Keratinocyte (primary cell): ENCODE measurements at places on chromosomes 13 and 19.

- DNase-seq, result no peak
Observed at GRCh38 chr13:21738630-21739029, 67.8 kb downstream of the FGF9 start.

DNA sequence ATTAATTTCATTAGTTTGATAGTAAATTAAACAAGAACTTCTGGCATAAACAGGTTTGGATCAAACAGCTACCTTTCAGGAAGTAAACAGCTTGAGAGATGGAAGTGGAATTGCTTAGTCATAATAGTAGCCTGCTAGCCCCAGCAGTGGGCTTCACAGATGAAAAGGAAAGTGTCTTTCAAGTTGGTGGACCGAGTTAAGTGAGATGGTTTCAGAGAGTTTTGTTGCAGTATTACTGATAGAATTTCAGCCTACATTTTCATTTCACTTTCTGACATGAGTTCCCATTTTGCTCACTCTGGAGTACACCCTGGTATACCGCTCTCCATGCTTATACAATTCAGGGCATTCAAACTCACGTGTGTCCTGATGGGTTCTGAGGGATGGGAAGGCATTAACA, 2.0 kb upstream of the PTOV1 start:
- no peak for DNase-seq

- DNase-seq, result no peak
Observed at GRCh38 chr13:96629331-96629730, 364.9 kb downstream of the OXGR1 start.

DNA sequence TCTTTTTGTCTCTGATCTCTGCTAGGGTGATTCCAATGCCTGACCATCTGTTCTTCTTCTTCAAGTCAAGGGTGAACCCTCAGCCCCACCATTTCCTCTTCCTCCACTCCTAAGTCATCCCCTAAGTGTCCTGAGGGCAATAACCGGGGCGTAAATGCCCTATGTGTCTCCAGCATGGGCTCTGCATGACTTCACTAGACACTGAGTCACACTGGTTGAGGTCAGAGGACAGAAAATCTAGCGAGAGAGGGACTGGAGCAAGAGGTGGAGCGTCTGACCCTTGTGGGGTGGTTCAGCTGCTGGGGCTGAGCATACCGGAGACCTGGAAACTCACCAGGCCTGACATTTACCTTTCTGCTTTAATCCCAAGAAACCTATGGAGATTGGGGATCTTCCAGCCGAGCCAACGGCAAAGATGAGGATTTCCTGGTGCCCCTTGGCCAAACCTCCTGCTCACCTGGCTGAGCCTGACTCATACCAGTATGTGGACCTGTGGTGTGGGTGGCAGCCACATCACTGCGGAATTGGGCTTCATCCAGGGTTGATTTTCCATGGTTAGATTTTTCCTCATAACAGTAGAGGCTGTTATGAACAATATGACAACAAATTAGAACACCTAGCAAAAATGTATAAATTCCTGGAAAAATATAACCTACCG, 26.9 kb downstream of the SCGB2B2 start:
- no peak for DNase-seq

DNA sequence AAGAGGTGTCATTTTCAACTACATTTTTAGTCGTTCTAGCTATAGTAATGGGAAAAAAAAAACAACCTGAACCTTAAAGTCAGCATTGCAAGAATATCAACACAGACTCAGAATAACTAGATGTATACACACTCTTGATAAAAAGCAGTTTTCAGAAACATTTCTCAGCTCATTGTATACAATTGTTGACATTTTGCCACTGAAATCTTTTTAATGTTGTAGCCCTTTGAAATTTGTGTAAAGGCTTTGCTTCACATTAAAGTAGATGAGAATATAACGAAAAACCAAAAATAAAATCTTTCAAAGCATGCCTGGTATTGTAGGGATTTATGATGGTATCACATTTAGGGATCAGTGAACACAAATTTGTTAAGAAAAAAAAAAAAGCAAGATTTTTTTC, 87.2 kb upstream of the SLC10A2 start:
- DNase-seq, result no peak

DNA sequence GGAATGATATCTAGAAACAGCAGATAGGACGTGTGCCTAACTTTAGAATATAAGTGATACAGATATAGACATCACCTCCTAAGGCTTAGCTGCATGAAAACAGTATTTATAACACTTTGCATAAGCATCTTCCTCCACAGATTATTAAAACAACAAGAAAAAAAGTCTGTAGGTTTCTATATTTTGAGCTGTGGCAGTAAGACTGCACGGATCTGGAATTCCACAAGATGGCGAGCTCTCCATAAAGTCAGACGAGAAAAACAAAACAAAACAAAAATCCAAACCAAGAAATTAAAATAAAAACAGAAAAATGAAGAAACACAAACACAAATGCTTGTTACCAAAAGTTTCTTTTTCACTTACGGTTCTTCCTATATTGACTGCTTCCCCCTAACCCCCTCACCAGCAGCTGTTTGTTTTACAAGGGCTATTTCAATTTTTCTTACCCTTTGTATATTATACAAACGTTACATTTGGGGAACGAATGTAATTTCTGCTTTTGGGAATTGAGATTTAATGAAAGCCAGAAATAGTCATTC, 285.8 kb downstream of the MYO16 start:
- no peak for DNase-seq

- DNase-seq, result no peak
Observed at GRCh38 chr13:40809471-40809870, 20.1 kb downstream of the SLC25A15 start.

- no peak for DNase-seq
Observed at GRCh38 chr13:41402691-41403511, 54.4 kb upstream of the RGCC start.

- no peak for DNase-seq
Observed at GRCh38 chr13:29805994-29806979, 44.1 kb downstream of the UBL3 start.

GRCh38 chr19:5133986-5134595, 165.2 kb downstream of the KDM4B start:
- no peak for DNase-seq

DNA sequence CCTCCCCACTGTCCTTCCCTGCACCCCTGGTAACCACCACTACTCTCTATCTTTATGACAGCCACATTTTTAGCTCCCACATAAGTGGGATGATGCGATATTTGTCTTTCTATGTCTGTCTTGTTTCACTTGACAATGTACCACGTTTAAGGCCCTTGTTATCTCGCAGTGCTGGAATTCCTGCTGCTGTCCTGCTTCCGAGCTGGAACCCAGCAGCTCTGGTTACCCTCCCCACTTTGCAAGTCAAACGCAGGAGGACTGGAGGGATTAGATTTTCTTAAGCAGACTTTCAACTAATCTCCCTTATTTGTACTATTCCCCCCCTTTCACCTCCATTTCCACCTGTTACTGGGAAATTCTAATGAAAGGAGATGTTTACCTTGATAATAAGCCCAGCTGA, 59.1 kb upstream of the PDX1 start:
- no peak for DNase-seq

DNA sequence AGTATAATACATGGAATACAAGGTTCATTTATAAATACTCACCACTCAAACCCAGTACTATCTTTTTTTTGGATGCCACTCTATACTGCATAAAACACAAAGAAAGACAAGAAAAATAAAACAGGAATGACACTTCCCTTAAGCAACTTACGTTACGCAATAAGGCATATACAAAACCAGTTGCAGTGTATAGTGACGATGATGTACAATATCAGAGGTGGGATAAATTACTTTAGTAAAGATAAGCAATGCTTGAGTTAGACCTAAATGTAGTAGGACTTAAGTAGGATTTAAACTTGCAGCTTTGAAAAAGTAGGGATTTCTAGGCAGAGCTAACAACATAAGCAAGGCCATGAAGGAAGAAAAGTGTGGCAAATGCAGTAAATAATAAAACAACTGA, 374.9 kb downstream of the SPRY2 start:
- DNase-seq, result no peak

DNA sequence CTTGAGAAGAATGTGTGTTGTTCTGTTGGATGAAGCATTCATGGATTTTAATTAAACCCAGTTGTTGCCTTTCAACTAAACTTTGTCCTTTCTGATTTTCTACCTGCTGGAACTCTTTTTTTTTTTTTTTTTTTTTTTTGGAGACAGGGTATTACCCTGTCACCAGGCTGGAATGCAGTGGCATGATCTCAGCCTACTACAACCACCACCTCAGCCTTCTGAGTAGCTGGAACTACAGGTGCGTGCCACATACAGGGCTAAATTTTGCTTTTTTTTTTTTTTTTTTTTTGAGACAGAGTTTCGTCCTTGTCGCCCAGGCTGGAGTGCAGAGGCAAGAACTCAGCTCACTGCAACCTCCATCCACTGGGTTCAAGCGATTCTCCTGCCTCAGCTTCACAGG, 6.9 kb downstream of the ZNF791 start:
- DNase-seq, result no peak

GRCh38 chr13:46295491-46296114, 83.9 kb downstream of the LRRC63 start:
- DNase-seq, result no peak

GRCh38 chr13:111586291-111586690, 265.8 kb downstream of the TEX29 start:
- DNase-seq, result no peak

GRCh38 chr19:8252922-8253589, 43.9 kb downstream of the CERS4 start:
- no peak for DNase-seq

DNA sequence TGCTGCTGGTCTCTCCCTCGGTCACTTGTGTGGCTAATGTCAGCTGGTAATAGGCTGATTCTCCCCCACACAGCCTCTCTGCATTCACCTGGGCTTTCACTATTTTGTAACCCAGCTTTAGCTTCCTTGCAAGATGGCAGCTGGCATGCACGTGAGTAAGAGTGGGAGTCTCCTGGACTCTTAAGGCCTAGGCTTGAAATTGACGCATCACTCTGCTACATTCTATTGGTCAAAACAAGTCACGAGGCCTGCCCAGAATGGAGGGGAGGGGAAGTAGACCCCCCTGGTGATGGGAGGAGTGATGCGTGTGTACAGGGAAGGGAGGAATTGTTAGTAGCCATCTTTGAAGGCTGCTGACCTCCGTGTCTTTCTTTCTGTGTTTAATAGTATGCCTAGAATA, 24.9 kb upstream of the PNMA8B start:
- DNase-seq, result no peak

- no peak for DNase-seq
Observed at GRCh38 chr13:39525506-39525905, 77.5 kb downstream of the LHFPL6 start.

DNA sequence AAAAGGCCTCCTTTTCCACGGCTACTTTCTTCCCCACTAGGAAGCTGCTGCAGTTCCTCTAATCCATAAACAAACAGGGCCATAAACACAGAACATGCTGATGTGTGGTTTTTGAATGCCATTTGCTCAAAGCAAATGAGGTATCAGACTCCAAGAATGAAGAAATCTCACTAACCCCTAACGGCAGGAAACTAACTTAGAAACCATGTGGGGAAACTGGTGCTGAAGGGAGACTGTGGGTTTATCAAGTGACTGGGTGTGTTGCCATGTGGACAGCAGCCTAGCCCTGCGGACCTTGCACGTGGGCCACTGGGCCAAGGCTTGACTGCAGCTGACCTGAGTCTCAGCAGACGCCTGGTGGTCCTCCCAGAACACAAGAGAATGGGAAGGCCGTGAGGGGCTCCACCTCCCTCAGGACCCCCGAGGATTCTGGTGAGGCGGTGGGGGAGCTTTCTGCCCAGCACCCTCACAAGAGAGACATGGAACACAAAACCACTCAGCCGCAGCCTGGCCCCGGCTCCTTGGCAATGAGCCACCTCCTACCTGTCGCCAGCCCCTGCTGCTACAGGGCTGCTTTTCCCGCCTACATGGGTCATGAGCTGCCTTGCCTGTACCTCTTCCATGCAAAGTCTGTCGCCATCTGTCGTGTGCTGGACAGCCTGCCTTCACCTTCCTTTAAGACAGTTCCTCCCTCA, 10.6 kb downstream of the SLC15A1 start:
- no peak for DNase-seq

DNA sequence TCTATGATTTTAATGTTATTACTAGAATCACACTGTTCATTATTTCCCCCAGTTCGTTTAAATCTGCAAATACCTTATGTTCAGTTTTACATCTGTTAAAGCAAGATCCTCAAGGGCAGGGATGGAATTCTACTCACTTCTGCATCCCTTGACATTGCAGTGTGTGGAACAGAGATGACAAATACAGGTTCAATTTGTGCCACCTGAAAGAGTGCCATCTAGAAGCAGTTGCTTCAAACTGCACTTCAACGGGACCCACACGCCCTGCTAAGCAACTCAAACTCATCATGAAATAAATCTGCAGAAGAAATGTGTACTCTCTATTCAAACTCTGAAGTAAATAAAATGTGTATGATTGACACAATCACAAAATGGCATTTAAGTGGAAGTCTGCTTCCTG, 44.5 kb downstream of the RUBCNL start:
- DNase-seq, result no peak

DNA sequence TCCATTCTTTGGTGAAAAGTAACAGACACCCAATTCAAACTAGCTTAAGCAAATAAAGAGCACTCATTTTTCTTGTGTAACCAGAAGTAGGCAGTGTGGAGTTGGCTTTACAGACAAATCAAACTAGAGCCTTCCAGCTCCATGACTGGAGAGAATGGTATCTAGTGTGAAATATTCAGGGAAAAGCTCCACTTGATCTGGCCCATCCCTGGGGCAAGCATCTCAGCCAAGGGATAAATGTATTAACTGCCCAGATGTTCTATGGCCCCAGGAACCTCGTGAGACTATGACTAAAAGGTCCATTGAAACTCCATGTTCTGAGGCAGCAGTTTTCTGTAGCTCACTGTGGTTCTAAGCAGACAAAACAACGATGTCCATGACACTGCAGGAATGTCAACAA, 49.9 kb downstream of the TBC1D4 start:
- no peak for DNase-seq

- DNase-seq, result no peak
Observed at GRCh38 chr13:113747291-113747833, 11.7 kb upstream of the TMEM255B start.

GRCh38 chr19:17357724-17358123, 19.4 kb downstream of the PLVAP start:
- no peak for DNase-seq

GRCh38 chr13:99211421-99212035, 10.9 kb downstream of the UBAC2 start:
- DNase-seq, result no peak
